NCI-H510A (cell line): ENCODE measurements at places on chromosomes 5 and 9.

- no peak for DNase-seq
Observed at GRCh38 chr5:109701252-109701651, 11.5 kb downstream of the MAN2A1 start.

- DNase-seq = no peak
Observed at GRCh38 chr5:148471379-148471778, 87.6 kb downstream of the FBXO38 start.

DNA sequence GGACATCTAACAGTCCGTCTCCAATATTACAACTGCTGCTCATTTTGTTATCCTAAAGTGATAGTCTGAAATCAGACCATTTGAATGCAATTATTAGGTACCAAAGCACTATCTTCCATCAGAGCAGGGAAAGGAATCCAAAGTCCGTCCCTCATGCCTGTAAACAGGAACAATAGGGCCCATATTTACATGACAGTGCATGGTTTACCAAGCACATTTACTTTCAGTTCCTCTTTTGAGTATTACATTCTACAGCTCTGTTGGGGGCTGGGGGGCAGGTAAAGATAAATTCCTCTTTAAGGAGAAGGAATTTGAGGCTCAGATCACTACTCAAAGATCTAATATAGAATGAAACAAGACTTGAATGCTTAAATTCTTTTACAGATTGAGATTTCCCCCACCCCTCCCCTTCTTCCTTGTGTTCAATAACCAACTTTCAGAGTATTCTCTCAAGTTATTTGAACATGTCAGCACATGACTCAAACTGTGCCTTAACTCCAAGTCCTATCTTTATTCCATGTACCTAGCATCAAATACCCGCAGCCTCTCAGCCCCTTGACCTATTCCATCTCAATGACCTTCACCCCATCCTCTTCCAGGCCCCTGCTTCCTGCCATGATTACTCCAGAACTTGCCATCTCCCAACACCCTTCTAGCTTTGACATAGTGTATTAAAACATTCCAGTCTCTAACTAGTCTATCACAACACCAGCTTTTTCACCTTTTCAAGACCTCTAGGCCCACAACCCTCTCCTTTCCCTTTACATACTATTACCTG, 71.0 kb downstream of the BRINP1 start:
- no peak for DNase-seq

- DNase-seq = no peak
Observed at GRCh38 chr9:99801775-99802174, 19.9 kb upstream of the NR4A3 start.

DNA sequence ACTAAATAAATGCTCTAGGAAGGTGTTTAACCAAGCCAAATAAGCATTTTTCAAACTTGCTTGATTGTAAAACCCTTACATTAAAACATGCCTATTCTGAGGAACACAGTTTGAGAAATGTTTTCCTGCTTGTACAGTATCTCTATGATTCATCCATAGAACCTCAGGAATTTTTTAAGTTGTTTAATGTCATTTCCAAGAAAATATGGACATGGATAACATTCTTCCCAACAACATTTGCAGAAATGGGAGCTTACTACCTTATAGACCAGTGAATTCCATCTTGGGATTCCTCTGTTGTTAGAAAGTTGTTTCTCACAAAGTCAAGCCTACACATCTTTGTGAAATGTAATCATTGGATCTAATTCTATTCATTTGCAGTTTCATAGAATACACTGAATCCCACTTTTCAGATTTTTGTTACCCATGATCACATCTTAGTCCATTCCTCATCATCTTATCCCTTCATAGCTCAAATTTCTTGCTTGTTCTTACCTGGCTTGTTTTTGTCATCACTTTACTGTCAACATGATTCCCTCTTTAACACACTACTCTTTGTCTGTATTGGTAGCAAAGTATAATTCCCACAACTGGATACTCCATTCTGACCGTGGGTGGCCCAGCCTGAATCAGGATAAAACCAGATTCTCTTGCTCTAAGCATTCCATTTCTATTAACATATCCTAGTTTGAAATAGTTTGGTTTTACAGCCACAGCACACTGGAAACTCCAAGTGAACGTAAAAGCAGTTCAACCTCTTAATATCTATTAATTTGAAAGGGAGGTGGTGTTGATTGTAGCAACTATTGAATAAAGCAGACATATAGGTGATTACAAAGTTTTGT, 49.4 kb upstream of the PAPPA start:
- DNase-seq = no peak

- no peak for DNase-seq
Observed at GRCh38 chr5:100818340-100818739, 84.7 kb downstream of the ST8SIA4 start.

DNA sequence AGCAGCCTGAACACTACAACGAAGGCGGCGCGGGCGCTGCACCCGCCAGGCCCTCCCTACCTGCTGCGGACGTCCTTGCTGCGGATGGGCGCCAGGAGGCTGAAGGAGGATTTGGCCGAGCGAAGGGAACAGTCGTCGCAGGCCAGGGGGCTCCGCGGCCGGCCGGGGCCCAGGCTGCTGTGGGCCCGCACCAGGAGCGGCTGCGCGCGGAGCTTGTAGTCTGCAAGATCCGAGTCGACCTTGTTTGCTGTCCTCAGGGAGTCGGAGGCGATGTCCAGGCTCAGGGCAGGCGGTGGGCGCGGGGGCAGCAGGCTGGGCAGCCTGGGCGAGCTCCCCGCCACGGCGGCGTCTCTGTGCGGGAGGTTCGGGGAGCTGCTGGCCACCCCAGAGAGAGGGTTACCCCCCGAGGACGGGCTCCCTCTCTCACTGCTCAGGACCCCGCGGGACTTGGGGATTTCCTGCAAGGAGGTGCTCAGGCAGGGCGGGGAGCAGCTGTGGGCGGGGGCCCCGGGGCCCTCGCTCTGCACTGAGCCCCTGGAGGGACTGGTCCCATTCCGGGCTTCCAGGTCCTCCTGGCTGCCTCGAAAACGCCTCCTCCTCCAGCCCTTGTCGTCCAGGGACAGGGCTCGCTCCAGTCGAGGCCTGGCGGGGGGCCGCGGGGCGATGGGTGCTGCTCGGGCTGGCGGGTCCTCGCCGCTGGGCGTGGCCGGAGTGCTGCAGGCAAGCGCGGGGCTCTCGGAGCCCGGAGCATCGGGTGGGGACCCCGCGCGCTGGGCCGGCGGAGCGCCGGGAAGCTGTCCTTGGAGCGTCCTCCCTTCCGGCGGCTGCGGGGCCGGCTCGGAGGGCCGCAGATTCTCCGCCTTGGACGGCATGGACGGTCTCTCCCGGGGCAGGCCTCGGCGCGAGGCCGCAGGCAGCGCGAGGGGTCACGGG, 831 bp downstream of the INPP5E start:
- DNase-seq = no peak

DNA sequence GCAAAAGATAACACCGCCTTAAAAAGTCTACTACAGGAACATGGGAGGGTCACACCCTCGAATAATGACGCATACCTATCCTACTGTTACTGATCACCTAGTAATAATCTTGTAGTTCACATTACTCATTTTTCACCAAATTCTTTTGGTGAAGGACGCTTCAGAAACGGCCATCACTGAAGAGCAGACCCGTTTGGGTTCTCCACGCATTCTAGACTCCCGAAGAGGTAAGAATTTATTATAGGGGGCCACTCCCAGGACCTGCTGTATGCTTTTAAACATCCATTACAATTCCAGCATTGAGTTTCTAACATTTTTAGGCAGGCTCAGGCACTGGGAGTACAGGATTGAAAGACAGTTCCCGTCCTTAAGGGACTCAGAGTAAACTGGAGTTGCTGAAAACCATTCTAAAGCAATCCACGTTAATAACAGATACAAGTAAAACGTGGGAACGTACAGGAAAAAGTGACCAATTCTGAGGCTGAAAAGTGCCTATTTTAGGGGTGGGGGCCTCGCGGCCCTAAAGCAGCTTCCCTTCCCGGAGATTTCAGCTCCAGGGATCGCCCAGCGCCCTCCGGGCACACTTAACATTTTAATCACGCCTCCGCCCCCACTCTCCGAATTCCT, at the start of gene FER:
Gene FER, plus strand, starts transcription at position 124 of the 627 bp plus-strand sequence. CDS start 50,286 bp downstream, outside the sequence.
- DNase-seq = peak; percentile 5

- peak; percentile 21 for DNase-seq
Observed at GRCh38 chr9:3879726-3880505, 354.1 kb upstream of the RFX3 start.

GRCh38 chr9:121887553-121888437, 205.3 kb downstream of the TTLL11 start:
- no peak for DNase-seq

- DNase-seq = no peak
Observed at GRCh38 chr5:12901696-12902095, 997.5 kb upstream of the CTNND2 start.

GRCh38 chr9:134983074-134983473, 65.4 kb upstream of the FCN1 start:
- DNase-seq = no peak

DNA sequence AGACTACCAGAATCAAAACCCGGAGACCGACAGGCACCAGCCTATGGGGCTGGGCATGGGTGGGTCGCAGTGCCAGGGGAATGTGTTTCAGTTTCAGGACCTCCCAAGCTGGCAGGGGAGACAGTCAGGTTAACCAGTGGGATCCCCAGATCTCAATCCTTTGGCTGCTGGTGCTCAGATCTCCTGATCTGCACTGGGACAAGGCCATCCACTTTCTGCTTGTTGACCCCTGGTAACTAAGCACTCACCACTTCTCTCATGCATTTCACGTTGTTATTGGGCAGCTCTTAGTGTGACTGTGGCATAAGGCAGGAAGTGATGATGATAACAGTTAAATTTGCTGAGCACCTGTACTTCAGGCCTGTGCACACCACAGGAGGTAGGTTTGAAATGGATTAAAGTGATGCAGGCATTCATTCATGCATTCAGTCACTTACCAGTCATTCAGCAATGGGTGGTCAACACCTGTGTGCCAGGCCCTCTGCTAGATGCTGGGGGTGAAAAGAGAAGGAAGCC, 42.1 kb upstream of the STXBP1 start:
- peak; percentile 81 for DNase-seq

DNA sequence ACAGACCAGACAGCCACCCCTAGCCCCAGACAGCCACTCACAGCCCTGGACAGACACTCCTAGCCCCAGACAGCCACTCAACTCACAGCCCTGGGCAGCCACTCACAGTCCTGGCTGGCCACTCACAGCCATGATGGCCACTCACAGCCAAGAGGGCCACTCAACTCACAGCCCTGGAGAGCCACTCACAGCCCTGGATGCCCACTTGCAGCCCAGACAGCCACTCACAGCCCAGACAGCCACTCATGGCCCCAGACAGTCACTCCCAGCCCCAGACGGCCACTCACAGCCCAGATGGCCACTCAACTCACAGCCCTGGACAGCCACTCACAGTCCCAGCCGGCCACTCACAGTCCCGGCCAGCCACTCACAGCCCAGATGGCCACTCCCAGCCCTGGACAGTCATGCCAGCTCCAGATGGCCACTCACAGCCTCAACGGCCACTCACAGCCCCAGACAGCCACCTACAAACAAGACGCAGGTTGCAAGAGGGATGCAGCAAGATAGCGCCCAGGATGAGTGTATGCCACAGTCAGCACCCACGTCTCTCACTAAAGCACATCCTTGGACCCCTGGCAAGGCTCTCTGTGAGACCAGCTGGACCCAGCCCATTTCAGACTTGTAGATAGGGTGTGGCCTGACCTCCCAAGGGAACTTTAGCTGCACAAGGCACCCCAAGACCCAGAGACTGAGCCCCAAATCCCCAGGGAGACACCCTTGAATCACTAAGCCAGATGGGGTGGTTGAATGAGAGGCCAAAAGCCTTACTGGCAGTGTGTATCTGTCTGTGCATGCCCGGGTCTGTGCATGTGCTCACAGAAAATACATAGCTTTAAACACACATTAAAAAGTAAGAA, 22.4 kb downstream of the ZDHHC11B start:
- peak; percentile 96 for DNase-seq

DNA sequence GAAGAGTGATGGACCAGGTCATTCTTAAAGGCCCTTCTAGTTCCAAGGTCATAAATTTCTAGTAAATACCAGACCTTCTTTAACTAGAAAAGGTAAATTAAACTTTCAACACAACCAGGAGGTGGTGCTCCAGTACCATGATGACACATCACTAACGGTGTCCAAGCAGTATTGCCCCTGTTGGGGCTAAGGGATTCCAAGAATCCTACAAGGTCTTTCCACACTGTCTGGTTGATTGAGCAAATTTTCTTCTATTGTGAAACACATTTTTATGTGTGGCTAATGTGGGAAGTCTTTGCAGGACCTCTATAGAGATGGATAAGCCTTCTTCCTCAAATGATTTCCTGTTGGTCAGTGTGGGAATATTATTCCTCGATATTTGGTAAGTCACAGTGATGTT, 459.6 kb upstream of the PAPPA start:
- no peak for DNase-seq

DNA sequence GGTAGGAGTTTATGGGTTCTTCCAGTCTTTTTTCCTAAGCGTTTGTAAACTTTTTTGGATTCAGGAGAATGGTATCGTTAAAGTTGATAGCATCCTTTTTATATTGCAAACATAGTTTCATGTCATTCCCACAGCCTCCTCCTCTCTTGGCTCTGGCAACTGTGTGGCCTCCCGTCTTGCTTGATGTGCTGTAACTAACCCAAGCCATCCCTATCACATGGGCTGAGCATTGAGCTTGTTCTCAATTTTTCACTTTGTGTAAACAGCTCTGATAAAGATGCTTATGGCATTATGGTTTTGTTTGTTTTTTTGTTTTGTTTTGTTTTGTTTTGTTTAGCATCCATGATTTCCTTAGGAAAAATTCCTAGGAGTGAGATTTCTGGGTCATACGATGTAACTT, 4.6 kb downstream of the STKLD1 start:
- no peak for DNase-seq

- no peak for DNase-seq
Observed at GRCh38 chr9:69020301-69021145, 6.6 kb upstream of the PRKACG start.

- no peak for DNase-seq
Observed at GRCh38 chr9:90616806-90617205, 25.8 kb downstream of the DIRAS2 start.

DNA sequence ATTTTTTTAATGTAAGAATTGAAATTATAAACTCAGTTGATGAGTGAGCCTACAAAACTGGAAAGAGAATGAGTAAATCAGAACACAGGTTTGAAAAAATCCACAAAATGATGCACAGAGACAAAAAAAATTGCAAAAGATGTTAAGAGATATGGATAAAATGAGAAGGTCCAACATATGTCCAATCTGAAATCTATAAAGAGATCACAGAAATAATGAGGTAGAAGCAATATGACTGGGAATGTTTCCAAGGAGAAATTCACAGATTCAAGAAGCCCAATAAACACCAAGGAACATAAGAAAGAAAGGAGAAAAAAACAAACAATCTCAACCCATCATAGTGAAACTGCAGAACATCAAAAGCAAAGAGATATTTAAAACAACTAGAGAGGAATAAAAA, 288.4 kb upstream of the SLC30A5 start:
- no peak for DNase-seq

DNA sequence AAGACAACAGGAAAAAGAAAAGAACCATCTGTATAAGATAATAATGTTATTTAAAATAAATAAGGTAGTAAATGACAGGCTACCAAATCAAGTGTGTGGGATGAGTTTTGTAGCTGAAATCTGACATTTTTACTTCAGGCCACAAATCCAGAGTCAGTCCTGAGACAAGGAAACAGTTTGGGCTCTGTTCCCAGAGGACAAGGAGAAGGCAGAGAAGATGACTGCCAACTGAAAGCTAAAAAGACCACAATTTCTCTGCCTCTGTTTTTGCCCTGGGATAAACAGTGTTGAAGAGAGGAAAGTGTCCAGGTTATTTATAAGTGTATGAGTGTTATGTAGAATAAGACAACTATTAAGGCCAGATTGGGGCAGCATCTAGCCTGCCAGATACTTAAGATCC, 180.5 kb downstream of the NFIB start:
- DNase-seq = no peak

GRCh38 chr5:8864053-8864452, 681.8 kb downstream of the SEMA5A start:
- DNase-seq = peak; percentile 15
